ENCODE measurements at places on chromosomes 12 and 14.

- no peak for DNase-seq
These were observed 101.9 kb upstream of the OVCH1 start for GRCh38 chr12:29599381-29599780.

DNA sequence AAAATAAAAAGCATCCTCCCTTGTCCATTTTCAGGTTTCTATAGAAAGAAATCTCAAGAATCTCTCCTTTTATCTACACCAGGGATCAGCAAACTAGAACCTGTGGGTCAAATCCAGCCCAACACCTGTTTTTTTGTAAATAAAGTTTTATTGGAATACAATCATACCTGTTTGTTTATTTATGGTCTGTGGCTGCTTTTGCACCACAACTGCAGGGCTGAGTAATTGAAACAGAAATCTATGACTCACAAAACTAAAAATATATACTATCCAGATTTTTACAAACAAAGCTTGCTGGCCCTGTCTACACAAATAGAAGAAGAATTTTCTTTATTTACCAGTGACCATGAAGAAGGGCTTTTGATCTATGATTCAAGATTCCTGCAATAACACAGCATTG is 95.1 kb upstream of the COCH start:
- DNase-seq, result no peak

GRCh38 chr12:123031171-123031845 is 50.8 kb downstream of the ARL6IP4 start:
- DNase-seq, result no peak

- no peak for DNase-seq
These were observed 62.7 kb downstream of the LRRK2 start for GRCh38 chr12:40287369-40287975.

DNA sequence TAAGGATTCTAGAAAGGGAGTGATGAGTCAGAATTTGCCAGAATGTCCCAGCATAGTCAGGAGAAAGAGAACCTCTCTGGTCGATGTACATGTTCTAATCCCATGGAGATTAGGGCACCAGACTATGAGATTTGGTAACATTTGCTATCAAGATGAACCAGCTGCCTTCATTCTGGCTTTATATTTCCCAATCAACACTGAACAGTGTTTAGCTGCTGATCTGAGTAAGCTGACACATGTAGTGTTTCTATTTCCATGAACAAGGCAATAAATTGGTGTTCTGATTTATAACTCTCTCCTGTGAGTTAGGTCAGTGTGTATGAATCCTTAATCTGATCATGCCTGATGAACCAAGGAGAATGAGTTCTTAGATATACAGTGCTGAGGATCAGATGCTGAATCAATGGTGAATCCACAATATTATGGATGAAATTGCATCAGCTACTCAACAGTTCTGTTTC is 158.0 kb upstream of the AMIGO2 start:
- DNase-seq, result no peak

- no peak for DNase-seq
These were observed 5.9 kb upstream of the FBLN5 start for GRCh38 chr14:91953170-91953985.

- no peak for DNase-seq
These were observed 10.2 kb upstream of the CMKLR1 start for GRCh38 chr12:108349278-108349688.

GRCh38 chr12:41274643-41275042 is 86.5 kb downstream of the PDZRN4 start:
- no peak for DNase-seq

GRCh38 chr14:21987937-21988336 is 314.3 kb upstream of the OR4E1 start:
- no peak for DNase-seq

All from memory B cell (primary cell).